ENCODE measurements at places on chromosomes 6 and 20. TPM values are rescaled to one million over a fixed set of nuclear protein-coding genes. Genes with fewer than 3 reads are reported as not detected.

THBD gene
- 27.0 TPM for total RNA-seq

DNA sequence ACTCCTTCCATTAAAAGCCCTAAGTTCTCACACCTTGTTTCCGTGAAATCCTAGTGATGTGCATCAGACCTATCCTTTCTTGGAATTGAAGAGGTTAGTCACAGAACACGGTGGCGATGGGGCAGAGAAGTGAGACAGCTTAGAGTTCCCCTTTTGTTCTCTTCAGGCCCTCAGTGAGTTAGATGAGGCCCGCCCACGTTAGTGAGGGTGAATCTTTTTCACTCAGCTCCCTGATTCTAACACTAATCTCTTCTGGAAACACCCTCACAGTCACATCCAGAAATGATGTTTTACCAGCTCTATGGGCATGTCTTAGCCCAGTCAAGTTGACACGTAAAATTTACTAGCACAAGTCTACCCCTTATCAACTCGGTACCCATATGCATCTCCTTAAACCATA, 172.7 kb upstream of the NOX3 start:
- no peak for DNase-seq

GRCh38 chr6:134466771-134467525, 149.0 kb upstream of the SGK1 start:
- DNase-seq = no peak

B3GALT4 gene
- total RNA-seq = 9.3 TPM

DNA sequence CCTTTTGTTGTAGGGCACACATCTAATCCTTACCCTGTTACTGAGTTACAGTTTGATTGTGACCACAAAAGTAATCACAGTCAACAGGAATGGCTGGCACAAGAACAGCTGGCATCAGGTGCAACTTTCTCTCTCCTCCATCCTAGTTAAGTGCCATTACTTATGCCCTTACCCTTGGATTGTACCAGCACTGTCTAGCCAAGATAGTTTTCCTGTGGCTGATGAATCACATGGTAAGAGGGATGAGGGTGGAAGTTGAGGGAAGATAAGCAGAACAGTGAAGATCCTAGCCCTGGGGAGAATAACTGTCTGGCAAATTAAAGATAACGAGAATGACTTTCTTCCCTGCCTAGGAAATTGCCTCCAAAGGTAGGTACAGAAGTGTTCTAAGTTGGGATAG, 42.0 kb downstream of the RNF217 start:
- no peak for DNase-seq

DNA sequence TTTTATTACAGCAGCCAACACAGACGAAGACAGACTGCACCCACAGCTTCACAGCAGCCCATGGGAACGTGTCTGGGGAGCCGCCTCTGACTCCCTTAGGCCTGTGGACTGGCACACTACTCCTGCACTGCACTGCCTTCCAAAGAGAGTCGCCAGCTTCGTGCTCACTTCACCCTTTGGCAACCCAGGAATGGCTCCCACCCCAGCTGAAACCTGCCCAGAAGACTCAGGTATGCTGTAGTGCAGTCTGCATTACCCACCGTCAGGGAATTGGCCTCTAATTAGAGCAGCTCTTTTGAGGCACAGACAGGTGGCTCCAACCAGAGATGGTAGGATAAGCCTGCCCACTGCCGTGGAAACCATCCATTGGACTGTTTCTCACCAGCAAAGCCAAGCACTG, 39.9 kb upstream of the FRMD1 start:
- no peak for DNase-seq

DNA sequence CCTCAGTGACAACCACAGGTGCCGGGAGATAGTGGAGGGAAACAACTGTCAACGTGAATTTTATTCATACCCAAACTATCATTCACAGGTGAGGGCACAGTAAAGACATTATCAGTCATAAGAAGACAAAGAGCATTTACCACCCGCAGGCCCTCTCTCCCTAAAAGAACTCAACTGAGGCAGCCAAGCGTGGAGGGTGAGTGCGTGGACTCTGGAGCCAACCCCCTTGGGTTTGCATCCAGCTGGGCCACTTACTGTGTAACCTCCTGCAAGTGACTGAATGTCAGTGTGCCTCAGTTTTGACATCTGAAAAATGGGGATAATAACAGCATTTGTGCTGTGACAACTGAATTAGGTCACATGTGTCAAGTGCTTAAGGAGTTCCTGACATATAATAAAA, 70.6 kb upstream of the KCNK16 start:
- DNase-seq = no peak

DNA sequence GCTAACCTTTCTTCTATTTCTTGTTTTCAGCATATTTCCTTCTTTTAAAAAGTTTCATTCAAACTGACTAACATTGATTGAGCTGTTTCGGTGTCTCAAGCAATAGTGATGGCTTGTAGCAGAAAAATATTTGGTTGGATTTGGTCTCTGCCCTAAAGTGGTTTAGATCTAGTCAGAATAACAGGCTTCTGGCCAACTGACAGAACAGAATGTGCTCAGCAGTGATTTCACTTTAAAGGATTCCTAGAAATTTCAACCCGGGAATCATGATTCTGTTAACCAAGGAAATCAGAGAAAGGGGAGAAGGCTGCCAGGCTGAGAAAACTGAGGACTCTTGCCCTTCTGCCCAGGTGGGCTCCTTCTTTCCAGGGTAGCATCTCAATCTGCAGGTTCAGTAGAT, 16.6 kb upstream of the GSTA1 start:
- DNase-seq = no peak

GRCh38 chr6:168075787-168076202, 3.2 kb downstream of the FRMD1 start:
- no peak for DNase-seq

DNA sequence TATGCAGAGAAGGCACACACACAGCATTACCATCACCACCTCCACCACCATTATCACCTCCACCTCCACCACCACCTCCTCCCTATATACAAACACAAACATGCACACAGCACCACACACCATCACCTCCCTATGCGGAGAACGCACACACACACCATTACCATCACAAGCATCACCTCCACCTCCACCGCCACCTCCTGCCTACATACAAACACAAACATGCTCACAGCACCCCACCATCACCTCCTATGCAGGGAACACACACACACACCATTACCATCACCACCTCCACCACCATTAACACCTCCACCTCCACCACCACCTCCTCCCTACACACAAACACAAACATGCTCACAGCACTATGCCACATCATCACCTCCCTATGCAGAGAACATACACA, 236.5 kb upstream of the AFDN start:
- DNase-seq = peak; percentile 27

GRCh38 chr20:5171064-5171789, 44.4 kb downstream of the CDS2 start:
- peak; percentile 80 for DNase-seq

- DNase-seq = no peak
These were observed 112.6 kb downstream of the CDYL start for GRCh38 chr6:4888841-4889240.

BACH2 gene
- 8.4 TPM for total RNA-seq

GRCh38 chr20:23121751-23122320, 35.7 kb upstream of the CD93 start:
- peak; percentile 26 for DNase-seq

DNA sequence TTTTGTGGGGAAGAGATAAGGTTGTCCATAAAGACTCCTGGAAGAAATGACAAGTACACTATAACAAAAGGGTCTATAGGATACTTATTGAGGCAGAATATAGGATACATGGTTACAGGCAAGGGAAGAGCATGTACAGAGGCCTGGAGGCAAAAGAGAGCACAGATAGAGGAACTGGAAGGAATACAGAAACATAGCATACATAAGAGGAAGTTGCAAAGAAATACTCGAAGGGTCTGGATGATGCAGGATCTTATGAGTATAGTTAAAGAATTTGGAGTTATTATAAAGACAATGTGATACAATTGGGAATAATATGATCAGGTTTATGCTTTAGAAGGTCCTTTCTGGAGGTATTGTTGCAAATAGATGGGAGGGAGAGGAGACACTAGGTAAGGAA, 592.7 kb upstream of the POU3F2 start:
- no peak for DNase-seq

DNA sequence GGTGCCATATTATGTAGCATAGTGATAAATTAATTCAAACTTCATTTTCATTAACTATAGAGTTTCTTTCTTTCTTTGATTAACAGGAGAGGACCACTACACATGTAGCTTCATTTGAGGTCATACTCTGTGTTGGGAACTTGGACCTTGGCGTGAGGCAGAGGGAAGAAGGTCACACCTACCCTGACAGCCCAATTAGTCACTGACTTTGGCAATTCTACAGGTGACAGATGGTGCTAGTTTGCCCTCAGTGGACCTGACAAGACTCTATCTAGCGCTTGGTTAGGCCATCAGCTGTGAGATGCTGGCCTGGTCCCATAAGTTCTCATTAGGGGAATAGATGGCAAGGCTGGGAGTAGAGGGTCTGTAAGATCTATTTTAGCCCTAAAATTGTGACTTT, 14.2 kb downstream of the SLX4IP start:
- no peak for DNase-seq

GRCh38 chr6:137498481-137499190, 4.4 kb upstream of the OLIG3 start:
- DNase-seq = no peak

GRCh38 chr6:139364302-139364981, 10.0 kb downstream of the CITED2 start:
- no peak for DNase-seq

GRCh38 chr6:19035461-19036195, 648.5 kb downstream of the RNF144B start:
- no peak for DNase-seq
